ENCODE measurements at places on chromosomes 4 and X.

GRCh38 chrX:79375340-79375739 is 8.2 kb upstream of the ITM2A start:
- DNase-seq = no peak

GRCh38 chr4:151721466-151721865 is 39.3 kb downstream of the GATB start:
- DNase-seq = no peak

DNA sequence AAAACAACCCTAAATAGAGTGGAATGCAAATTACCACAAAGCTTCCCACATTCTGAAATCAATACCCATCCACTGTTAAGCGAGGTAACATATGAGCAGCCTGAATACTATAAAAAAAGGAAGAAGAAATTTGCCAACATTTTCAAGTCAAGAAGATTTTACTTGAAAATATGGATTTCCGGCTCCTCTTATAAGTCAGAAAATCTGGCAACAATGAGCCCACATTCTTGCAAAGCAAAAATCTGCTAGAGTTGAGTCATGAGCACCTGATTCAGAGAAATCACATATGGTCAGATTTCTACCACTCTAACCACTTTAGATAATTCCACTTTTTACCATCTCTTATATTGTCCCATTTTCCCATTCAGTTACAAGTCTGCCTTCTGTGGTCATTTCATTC is 395.7 kb downstream of the DTHD1 start:
- DNase-seq = no peak

- no peak for DNase-seq
Observed at GRCh38 chrX:30340753-30341152, 31.6 kb upstream of the NR0B1 start.

DNA sequence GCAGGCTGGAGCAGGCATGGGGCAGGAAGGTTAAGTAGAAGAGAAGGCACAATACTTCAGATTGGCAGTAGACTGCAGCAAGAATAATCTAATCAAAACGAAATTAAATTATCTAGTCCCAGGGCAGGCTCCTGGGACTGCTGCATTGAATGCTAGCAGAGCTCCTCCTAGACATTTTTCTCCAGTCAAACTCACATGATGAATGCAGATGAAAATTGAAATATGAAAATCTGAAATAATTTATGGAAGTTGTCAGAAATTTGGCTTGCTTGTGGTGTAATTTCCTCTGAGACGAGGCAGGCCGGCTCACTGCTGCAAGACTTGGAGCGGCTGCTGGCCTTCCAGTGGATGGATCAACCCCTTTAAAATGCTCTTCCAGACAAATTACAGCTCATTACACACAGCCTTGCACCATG is 78.0 kb upstream of the TMEM33 start:
- no peak for DNase-seq

GRCh38 chr4:25972984-25973745 is 59.1 kb downstream of the SMIM20 start:
- DNase-seq = no peak

GRCh38 chrX:53249408-53250042 is 24.5 kb upstream of the KDM5C start:
- no peak for DNase-seq

GRCh38 chrX:12685541-12685940 is 105.7 kb upstream of the PRPS2 start:
- DNase-seq = no peak

DNA sequence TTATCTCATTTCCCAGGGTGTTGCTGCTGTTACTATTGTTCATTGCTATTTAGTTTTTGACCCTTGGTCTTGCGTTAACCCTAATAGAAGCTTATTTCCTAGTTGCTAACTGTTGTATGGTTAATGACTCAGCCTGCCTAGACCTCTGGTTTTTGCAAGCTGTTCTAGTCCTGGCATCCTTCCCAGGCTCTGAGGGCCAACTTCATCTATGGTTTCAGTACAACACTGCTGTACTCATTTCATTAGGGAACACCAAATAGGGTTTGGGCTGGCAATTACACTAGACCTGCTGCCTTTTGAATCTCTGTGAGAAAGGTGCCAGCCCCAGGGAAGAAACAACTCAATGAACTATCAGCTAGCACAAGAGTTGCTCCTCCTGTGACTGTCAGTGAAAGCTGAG is 59.6 kb downstream of the DCX start:
- no peak for DNase-seq

All from ACHN (cell line).